Activated CD4-positive, alpha-beta memory T cell treated with anti-CD3 and anti-CD28 coated beads, Interleukin-2, amount 10 ng/mL, durations not matched to agents 7 days and 5 days (primary cell): ENCODE measurements at places on chromosomes 1 and 21. TPM values are rescaled to one million over a fixed set of nuclear protein-coding genes. Genes with fewer than 3 reads are reported as not detected.

- no peak overlapping the region for H3K27ac ChIP-seq
- peaks cover 4% of the 10 kb centered on the region for H3K4me1 ChIP-seq
- H3K36me3 ChIP-seq: no peaks in the 10 kb centered on the region
- H3K4me3 ChIP-seq: no peak overlapping the region
- no peak for DNase-seq
These were observed 20.8 kb downstream of the UROD start for GRCh38 chr1:45032837-45033236.

DNA sequence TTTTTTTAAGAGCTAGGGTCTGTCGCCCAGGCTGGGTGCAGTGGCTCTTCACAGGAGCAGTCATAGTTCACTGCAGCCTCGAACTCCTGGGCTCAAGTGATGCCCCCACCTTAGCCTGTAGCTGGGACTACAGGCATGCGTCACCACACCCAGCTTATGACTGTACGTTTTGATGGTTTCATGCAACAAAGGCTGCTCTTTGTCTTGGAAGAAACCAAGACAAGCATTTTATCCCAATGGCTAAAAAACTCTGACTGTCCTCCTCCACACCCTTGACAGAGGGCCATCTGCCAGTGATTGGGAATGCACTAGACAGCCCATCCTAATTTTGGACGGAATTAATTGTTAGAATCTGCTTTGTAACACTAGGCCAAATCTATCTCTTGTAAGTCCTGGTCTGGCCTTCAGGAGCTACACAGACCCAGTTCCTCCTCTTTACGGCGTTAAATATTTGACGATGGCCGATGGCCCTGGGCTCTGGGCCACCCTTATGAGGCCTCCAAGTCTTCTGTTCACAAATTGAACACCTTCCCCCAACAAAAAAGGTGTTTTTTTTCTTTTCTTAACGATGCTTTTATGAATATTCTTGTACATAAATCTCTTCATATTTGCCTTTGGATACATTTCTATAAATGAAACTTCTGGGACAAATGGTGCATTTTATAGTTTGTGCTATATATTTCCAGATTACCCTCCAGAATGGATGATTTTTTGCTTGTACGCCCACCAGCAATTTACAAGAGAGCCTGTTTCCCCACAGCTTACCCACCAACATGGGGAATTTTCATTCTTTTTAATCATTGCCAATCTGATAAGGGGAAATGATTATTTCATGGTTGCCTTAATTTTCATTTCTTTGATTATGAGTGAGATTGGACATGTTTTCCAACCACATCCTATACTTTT is 104.8 kb upstream of the SLC25A33 start:
- no peak for DNase-seq
- no peak overlapping the region for H3K4me3 ChIP-seq
- H3K36me3 ChIP-seq: no peaks in the 10 kb centered on the region
- peaks cover 9% of the 10 kb centered on the region for H3K4me1 ChIP-seq
- no peak overlapping the region for H3K27ac ChIP-seq

DNA sequence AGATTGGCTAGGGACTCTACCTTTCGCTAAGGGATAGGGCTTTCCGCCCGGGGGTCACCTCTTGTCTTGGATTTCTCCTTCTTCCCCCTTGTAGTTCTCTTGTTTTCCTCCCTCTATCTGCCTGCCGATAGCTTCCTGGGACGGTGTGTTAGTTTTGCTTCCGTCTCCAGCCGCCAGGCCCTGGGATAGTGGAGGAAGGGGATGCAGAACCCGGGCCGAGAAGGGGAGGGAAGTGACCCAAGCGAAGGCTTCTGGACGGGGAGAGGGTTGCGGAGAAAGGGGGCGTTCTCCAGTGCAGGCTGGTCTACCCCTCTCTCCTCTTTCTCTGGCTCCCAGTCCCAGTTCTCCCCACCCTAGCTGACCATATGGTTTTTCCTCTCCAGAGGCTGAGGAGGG is 871 bp downstream of the TUFT1 start:
- H3K36me3 ChIP-seq: no peaks in the 10 kb centered on the region
- peaks cover 26% of the 10 kb centered on the region for H3K4me1 ChIP-seq
- peak overlapping the region; percentile 76 for H3K27ac ChIP-seq
- H3K4me3 ChIP-seq: peak overlapping the region; percentile 93
- no peak for DNase-seq

- no peaks in the 10 kb centered on the region for H3K4me1 ChIP-seq
- H3K27ac ChIP-seq: no peak overlapping the region
- no peak overlapping the region for H3K4me3 ChIP-seq
- peaks cover 7% of the 10 kb centered on the region for H3K27me3 ChIP-seq
These were observed 148.7 kb downstream of the NR5A2 start for GRCh38 chr1:200176181-200176580.

DNA sequence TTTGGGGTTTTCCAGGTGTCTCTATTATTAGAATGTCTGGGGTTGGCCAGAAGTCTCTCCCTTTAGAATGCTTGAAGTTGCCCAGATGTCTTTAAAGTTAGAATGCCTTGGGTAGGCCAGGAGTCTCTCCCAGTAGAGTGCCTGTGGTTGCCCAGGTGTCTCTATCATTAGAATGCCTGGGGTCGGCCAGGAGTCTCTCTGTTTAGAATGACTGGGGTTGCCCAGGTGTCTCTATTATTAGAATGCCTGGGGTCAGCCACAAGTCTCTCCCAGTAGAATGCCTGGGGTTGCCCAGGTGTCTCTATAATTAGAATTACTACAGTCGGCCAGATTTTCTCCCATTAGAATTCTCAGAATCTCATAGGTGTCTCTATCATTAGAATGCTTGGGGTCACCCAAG is 55.2 kb downstream of the RNF187 start:
- H3K4me1 ChIP-seq: no peaks in the 10 kb centered on the region
- H3K27me3 ChIP-seq: no peaks in the 10 kb centered on the region
- no peaks in the 10 kb centered on the region for H3K36me3 ChIP-seq
- no peak overlapping the region for H3K4me3 ChIP-seq
- no peak overlapping the region for H3K27ac ChIP-seq

DNA sequence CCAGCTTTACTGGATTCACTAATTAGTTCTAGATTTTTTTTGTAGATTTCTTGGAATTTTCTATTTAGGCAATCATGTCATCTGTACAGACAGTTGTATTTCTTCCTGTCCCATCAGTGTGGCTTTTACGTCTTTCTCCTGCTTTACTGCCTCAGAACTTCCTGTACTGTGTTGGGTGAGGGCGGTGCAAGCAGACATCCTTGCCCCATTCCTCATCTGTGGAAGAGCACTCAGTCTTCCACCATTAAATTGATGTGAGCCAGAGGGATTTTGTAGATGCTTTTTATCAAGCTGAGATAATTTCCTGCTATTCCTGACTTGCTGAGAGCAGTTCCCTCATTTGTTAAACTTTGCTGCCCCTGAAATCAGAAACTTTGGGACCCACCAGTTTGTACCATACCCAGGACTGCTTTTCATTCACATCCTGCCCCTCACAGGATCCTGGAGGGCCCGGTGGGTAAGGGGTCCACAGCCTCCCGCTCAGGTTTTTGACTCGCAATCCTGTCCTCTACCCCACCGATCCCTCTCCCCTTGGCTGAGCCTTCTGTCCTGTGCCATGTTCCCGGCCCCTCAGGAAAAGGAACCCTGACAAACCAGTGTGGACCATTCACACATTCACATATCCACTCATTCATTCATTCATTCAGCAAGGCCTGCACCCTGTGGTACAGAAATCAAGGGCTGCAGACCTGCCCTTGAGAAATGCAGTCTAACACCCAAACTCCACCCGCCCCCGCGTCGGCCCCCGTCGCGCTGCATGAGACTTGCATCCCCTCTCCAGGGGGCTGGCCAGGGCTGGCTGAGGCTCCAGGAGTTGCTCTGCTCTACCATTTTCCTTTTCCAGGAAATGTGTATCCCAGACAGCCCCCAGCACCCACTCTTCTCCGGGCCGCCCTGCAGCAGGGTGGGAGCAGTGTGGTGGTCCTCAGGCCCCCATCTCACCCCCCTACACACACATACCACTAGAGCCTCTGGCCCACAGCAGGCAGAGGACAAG is 246.5 kb upstream of the VAMP3 start:
- H3K4me1 ChIP-seq: peaks cover 5% of the 10 kb centered on the region
- no peak overlapping the region for H3K27ac ChIP-seq

- no peak for DNase-seq
- no peak overlapping the region for H3K4me3 ChIP-seq
- H3K4me1 ChIP-seq: no peaks in the 10 kb centered on the region
- no peak overlapping the region for H3K27ac ChIP-seq
- peaks cover 10% of the 10 kb centered on the region for H3K27me3 ChIP-seq
These were observed 30.6 kb upstream of the MARK1 start for GRCh38 chr1:220497220-220497947.

DNA sequence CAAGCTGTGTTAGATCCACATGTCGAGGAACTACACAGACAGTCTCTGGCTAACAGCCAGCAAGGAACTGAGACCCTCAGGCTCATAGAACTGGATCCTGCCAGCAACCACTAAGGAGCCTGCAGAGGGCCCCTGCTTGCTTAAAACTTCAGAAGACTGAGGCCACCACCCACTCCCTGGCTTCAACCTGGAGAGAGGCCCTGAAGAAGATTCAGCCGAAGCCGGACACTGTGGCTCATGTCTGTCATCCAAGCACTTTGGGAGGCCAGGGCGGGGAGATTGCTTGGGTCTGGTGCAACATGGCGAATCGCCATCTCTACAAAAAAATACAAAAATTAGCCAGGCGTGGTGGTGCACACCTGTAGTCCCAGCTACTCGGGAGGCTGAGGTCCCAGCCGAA is 92.6 kb upstream of the TMPRSS2 start:
- H3K27me3 ChIP-seq: peaks cover 2% of the 10 kb centered on the region
- no peaks in the 10 kb centered on the region for H3K36me3 ChIP-seq
- DNase-seq: no peak
- no peaks in the 10 kb centered on the region for H3K4me1 ChIP-seq

DNA sequence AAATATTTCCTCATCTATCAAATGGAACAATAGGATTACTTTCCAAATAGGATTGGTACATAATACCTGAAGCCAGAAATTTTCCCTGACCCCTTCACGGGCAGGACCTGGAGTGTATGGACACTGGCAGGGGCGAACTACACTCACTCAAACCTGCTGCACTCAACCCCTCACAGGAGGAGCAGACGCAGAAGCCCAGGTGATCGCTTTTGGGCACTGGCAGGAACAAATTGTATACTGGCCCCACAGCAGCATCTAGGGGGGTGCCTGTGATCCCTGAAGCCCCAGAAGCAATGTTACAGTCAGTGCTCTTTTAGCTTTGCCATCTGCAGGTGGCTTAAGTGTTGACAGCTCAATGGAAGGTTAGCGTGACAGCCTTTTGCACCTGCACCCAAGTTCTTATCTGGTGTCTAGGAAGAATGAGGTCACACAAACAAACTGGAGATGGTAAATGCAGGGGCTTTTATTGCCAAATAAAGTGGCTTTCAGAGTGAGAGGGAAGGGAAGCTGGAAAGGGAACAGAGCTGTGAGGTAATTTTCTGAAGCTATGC is 199.2 kb upstream of the NEGR1 start:
- H3K27me3 ChIP-seq: no peaks in the 10 kb centered on the region
- no peak overlapping the region for H3K27ac ChIP-seq
- no peak for DNase-seq
- no peaks in the 10 kb centered on the region for H3K36me3 ChIP-seq
- H3K4me3 ChIP-seq: no peak overlapping the region

GRCh38 chr1:44717156-44717555 is 13.8 kb downstream of the RNU5D-1 start:
- no peaks in the 10 kb centered on the region for H3K27me3 ChIP-seq
- H3K36me3 ChIP-seq: no peaks in the 10 kb centered on the region
- DNase-seq: no peak

- no peak overlapping the region for H3K4me3 ChIP-seq
- no peaks in the 10 kb centered on the region for H3K36me3 ChIP-seq
- H3K4me1 ChIP-seq: no peaks in the 10 kb centered on the region
- H3K27ac ChIP-seq: no peak overlapping the region
- no peak for DNase-seq
These were observed 76.4 kb upstream of the MARK1 start for GRCh38 chr1:220451532-220451931.

DNA sequence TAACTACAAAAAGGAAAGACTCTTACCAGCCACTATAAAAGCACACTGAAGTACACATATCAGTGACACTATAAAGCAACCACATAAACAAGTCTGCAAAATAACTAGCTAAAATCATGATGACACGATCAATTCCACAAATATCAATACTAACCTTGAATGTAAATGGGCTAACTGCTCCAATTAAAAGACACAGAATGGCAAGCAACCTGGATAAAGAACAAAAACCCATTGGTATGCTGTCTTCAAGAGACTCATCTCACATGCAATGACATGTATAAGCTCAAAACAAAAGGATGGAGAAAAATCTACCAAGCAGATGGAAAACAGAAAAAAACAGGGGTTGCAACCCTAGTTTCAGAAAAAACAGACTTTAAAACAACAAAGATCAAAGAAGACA is 59.7 kb upstream of the LYPLAL1 start:
- H3K4me3 ChIP-seq: no peak overlapping the region
- no peak overlapping the region for H3K27ac ChIP-seq
- H3K27me3 ChIP-seq: no peaks in the 10 kb centered on the region
- no peaks in the 10 kb centered on the region for H3K36me3 ChIP-seq
- H3K4me1 ChIP-seq: no peaks in the 10 kb centered on the region

OR6K2 gene
- total RNA-seq: not detected

C1orf167 gene
- not detected for total RNA-seq

ITLN2 gene
- not detected for total RNA-seq

PHLDA3 gene
- 9.0 TPM for total RNA-seq

PHGDH gene
- total RNA-seq: 132 TPM

GJA8 gene
- not detected for total RNA-seq
